ENCODE measurements at places on chromosomes 12 and 14. TPM values are rescaled to one million over a fixed set of nuclear protein-coding genes. Genes with fewer than 3 reads are reported as not detected.

The NOPCHAP1 gene
- 8.8 TPM for polyA plus RNA-seq

The TMEM30B gene
- 1.6 TPM for polyA plus RNA-seq

The ERP27 gene
- polyA plus RNA-seq: 44.0 TPM

The TRIP11 gene
- polyA plus RNA-seq: 6.9 TPM

The CLEC14A gene
- 60.2 TPM for polyA plus RNA-seq

The FAM181A gene
- not detected for polyA plus RNA-seq

The NFE2 gene
- 0.28 TPM for polyA plus RNA-seq

The LTB4R2 gene
- polyA plus RNA-seq: 0.79 TPM

The ZC2HC1C gene
- polyA plus RNA-seq: 0.88 TPM

The FAIM2 gene
- 6.0 TPM for polyA plus RNA-seq

Measured in adipose tissue (tissue), 3 donors.